Stomach (tissue), 19 donors: ENCODE measurements at places on chromosomes 12 and 14.

GRCh38 chr12:16619537-16619936, 13.6 kb upstream of the LMO3 start:
- no peak for DNase-seq

- no peak for DNase-seq
These were observed 507.4 kb downstream of the ETNK1 start for GRCh38 chr12:23132357-23132756.

GRCh38 chr14:64623554-64624165, 73.9 kb downstream of the PPP1R36 start:
- DNase-seq, result no peak

- DNase-seq, result no peak
These were observed 34.1 kb downstream of the ANO2 start for GRCh38 chr12:5910790-5911548.

GRCh38 chr12:103369929-103370328, 125.8 kb downstream of the C12orf42 start:
- no peak for DNase-seq

GRCh38 chr12:56086096-56086495, 6.1 kb downstream of the ERBB3 start:
- DNase-seq, result peak; percentile 82

DNA sequence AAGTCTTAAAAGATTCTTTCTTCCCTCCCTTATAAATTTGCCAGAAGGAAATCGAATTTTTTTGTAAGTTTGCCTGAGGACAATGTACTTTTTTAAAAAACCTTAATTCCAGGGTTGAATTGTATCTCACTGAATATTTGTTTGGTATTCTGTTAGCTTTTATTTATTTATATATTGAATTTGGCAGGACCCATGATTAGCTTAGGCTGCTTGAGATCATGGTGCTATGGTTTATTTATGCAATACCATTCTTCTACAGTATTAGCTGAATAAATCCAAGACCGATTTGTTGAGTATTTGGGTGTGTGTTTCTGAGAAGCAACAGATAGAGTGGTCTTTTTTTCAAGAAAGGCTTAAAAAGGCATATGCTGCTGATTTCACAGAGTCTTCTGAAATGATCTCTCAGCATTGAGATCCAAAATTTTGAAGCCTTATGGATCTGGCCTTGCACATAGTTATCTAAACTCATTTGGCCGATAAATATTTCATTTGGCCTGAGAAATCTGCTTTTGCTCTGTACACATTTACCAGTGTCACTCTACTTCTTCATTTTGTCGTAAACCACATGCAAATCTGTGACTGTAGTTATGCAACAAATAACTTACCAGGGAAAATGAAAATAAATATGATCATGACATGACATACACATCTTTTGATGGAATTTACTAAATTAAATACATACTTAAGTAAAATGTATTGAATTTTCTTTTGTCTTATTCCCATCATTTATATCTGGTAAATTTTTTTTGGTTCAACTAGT, 265.8 kb upstream of the FLRT2 start:
- no peak for DNase-seq

DNA sequence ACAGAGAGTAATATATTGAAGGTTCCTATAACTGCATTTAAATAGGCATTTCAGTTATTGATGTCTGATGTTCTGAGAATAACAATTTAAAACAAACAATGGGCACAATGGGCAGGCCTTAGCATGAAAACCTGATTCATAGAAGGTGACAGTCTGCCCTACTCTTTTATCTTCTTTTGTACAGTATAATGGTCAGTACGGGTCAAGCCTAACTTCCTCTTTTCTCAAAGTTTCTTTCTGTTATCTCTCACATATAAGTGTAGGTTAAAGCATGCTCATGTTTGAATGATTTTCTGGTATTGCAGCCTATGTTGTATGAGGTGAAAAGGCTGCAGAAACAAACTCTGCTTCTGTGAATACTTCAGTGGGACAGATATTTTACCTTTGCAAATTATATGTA, 14.2 kb downstream of the FKBP3 start:
- no peak for DNase-seq

GRCh38 chr12:630656-631632, 32.3 kb downstream of the NINJ2 start:
- peak; percentile 72 for DNase-seq

DNA sequence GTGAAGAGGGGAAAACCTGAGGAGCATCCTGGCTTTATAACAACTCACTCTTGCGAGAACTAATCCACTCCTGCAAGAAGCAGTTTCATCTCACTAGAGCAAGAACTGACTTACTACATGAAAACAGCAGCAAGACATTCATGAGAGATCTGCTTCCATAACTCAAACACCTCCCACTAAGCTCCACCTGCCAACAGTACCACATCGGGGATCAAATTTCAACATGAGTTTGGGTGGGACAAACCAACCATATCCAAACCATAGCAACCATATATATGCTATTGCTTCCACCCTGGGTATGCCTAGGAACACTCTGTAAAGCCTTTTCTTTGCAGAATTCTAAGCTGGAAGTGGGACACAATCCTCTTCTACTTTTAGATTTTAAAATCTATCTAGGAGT, 13.9 kb upstream of the AVPR1A start:
- DNase-seq, result no peak

GRCh38 chr14:68586896-68587751, 205.7 kb downstream of the ZFP36L1 start:
- peak; percentile 73 for DNase-seq

DNA sequence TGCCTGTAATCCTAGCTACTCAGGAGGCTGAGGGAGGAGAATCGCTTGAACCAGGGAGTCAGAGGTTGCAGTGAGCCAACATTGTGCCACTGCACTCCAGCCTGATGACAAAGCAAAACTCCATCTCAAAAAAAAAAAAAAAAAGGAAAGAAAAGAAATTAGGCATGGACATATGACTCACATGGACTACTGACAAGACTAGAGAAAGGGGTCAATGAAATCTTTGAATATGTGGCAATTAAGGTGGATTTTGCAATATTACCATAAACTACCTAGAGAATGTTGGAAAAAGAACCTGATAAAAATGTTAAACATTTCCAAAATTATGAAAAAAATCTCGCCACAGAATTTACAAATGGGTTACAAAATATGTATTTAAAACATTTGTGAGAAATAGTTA, 873.6 kb downstream of the C12orf50 start:
- DNase-seq, result no peak

DNA sequence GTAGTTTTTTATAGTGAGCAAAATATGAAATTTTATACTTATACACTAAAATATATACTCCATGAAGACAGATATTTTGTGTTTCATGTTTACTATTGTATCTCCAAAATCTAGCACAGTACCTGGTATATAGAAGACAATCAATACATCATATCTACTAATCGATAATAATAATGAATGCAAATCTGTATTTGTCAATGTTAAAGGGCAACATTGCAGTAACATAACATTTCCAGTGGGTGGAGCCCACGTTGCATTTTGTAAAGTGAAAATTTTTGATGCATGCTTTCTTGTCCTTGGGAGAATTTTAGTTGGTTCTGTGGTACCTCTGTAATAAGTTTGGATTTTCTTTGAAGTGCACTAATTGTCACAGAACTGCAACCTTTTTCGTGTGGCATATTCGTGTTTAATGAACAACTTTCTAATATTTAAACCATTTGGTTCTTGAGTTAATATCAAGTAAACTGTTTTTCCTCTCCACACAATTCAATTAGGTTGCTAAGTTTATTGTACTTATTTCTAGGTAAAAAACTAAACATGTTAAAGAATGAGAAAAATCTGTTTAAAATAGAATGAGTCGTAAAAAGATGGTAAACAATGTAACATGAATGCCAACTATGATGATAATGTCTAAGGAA, 47.4 kb downstream of the AVPR1A start:
- no peak for DNase-seq

GRCh38 chr14:42961509-42961908, 1354.8 kb downstream of the LRFN5 start:
- DNase-seq, result no peak

GRCh38 chr12:60174941-60175340, 579.1 kb downstream of the SLC16A7 start:
- DNase-seq, result no peak

DNA sequence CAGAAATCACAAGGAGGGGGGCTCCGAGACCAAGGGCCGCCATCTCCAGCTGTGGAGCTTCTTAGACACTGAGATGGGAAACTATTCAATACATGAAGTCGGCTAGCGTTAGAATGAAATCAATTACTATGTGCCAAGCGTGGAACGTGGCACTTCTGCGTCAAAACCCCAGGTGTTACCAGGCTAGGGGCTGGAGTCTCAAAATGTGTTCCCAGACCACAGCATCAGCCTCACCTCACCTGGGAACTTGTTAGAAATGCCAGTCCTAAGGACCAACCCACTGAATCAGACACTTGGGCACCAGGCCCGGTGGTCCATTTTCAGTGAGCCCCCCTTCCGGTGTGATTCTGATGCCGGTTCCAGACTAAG, 5.0 kb upstream of the SETD1B start:
- no peak for DNase-seq

GRCh38 chr12:69024907-69025306, 91.9 kb upstream of the CPM start:
- no peak for DNase-seq
